GM12892 (cell line): ENCODE measurements at places on chromosomes 4 and X.

- DNase-seq = no peak
These were observed 8.3 kb downstream of the KLHL13 start for GRCh38 chrX:118108304-118108703.

DNA sequence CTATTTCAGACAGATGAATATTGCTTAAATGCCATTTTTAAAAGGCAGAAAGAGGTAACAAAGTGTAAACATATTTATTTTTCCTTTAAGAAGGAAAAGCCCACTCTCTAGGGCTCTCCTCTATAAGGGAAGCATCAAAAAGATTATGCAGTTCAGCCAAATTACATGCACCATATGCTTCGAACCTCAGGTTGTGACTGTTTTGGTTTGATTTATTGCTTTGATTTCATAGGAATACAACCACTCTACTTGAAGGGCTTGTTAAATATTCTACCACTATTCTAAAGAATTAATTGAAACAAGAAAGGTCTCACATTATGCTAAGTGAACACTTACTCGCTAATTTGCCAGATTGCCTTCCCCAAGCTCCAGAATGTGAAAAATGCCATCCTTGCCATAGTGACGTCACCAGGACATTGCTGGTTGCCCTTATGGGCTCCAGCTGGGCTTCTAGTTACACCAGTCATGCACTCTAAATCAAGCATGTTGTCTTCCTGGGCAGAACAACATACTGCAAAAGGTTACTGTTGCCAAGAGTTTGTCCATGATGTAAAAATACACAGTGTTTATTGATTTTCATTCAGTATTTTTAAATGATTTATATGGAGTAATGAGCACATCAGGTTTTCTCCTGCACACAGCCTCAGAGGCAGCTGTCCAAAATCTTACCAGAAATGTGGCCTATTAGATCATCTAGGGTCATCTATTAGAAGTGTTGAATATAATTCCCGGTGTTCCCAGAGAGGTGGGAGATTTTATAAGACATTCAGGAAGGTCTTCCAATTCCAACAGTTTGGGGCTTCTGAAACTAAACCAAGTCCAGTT, 164.4 kb upstream of the RAPGEF2 start:
- no peak for DNase-seq

GRCh38 chr4:122952028-122952427, 29.6 kb upstream of the NUDT6 start:
- no peak for DNase-seq

DNA sequence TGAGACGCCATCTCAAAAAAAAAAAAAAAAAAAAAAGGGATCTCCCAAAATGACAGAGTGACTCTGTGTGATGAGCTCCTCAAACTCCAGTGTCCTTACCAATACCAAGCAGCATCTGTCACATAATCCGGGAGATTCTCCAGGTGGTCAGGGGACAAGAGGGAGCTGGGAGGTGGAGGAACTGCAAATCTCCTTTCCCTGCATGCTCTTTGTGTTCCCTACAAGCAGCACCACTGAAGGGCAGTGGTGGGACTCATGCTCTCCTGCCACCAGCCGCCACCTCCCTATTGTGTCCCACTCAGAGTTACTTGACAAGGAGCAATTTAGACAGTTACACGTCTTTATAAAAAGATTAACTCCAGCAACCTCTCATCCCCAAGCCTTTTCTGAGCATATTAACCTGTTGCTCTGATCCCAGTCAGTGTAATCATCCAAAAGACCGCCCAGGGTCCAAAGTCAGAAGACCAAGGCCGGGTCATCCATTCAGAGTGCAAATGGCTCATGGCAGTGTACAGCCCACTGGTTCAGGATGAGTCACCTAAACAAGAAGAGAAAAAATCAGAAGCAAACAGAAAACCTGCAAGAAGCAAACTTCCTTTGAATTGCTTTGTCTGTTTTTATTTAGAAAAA, 23.6 kb downstream of the MGST2 start:
- no peak for DNase-seq

DNA sequence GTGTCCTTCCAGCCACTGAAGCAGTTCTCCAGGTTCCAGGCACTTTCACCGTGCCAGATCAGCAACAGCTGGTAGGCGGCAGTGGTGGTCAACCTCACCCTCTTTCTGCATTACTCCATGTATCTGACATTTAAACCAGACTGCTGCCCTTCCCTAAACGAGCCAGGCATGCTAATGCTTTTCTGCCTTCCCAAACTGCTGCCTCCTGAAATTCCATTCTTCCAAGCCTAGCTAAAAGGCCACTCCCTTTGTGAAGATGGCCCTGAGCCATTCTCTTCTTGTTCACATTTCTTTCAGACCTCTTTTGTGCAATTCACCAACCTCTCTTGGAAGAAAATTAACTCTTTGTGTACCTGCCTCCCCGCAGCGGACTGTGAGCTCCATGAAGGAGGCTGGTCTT, 73.7 kb downstream of the CHST7 start:
- DNase-seq = no peak

- DNase-seq = no peak
These were observed 8.7 kb upstream of the CDS1 start for GRCh38 chr4:84574069-84574720.

DNA sequence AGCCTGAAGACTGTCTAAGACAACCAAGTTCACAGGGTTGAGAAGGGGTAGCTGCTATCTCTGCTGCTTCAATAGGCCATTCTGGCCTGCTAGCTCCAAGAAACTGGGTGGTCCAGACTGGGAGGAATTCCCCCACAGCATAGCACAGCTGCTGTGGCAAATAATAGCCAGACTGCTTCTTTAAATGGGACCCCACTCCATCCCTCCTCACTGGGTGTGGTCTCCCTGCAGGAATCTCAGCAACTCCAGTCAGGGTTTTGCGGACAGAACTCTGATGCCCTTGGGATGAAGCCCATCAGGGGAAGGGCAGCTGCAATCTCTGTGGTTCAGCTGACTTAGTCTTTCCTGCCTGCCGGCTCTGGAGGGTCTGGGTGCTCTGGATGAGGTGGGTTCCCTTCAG, 1018.6 kb upstream of the DIAPH2 start:
- no peak for DNase-seq

GRCh38 chr4:71518283-71518989, 179.6 kb downstream of the SLC4A4 start:
- no peak for DNase-seq

DNA sequence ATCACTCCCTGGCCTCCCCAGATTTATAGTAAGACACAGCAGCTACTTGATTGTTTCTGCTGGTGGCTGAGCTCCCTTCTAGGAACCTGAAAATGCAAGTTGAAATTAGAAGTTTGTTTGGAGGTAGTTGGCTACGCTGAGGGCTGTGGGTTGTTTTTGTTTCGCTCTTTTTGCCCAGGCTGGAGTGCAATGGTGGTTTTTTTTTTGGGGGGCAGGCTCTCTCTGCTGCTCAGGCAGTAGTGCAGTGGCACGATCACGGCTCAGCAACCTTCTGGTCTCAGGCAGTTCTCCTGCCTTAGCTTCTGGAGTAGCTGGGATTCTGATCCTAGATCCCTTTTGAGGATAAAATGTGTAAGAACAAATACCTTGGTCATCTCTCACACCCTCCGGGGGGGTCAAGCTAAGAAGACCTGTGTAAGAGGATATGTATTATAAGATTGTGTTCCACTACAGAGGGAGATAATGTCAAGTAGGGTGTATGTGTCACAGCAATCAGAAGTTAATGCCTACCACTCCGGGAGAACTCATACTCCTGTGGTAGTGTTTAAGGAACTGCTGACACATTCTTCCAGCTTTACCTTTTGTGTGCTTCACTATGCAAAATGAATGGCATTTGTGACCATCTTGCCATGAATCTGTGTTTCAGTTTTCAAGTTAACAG, 9.7 kb downstream of the JADE1 start:
- no peak for DNase-seq

- peak; percentile 36 for DNase-seq
These were observed 920 bp downstream of the SETD7 start for GRCh38 chr4:139554893-139555704.

- no peak for DNase-seq
These were observed 538.5 kb downstream of the CENPC start for GRCh38 chr4:67006791-67007190.

- no peak for DNase-seq
These were observed 43.2 kb upstream of the SLC10A4 start for GRCh38 chr4:48439988-48440387.

DNA sequence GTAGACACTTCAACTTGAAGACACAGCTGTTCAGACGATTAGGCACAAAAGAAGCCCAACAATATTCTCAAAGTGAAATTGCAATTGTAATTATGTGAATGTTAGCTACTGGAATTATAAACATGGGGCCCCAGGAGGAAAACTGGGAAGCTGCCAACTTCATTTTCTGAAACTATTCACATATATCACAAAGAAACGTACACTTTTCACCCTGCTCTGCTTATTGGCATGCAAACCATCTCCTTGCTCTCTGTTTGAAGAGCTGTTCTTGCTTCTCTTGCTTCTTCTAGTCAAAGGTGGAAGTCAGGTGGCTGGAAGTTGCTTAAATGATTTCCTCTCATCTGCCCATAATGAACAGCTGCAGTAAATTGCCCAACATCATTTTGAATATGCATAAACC, 320.1 kb downstream of the CFAP299 start:
- no peak for DNase-seq
